ENCODE measurements at places on chromosomes 1 and 21.
A peak's percentile ranks its signal among the peaks of the same experiment; 100 is the strongest.

GRCh38 chr1:7454052-7454815 is 316.9 kb upstream of the VAMP3 start:
- DNase-seq, result no peak

GRCh38 chr21:19608101-19608621 is 1204.6 kb upstream of the TMPRSS15 start:
- DNase-seq, result no peak

DNA sequence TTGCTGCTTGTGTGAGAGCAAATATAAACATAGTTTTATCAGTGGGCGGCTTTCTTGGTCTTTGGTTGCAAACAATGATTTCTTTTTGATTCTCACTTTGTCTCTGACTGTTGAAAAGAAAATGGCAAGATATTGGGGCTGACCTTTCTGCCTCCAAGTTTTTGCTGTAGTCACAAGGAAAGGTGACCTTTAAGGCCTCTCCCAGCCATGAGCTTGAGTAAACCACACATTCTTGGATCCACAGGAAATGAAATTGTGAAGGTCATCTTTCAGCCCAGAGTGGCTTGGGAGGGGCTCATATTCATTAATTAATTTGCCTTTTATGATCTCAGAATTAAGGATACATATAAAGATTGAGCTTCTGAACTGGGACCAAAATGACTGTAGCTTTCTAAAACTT is 241.6 kb downstream of the BACH1 start:
- no peak for DNase-seq

- DNase-seq, result no peak
Observed at GRCh38 chr21:45079351-45079750, 5.0 kb downstream of the ADARB1 start.

DNA sequence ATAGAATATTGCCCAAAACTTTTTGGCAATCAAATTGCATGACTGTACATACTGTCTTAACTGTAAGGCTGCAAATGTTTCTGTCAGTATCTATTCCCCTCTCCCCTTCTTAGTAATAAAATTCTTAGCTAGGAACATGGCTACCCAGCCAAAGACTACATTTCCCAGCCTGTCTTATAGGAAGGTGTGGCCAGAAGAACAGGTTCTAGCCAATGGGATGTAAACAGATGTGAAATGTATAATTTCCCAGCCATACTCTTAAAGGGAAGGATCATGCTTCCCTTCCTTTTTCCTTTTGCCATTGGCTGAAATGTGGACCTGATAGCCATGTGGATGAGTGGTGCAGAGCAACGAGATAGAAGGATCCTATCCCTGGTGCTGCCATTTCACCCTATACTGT is 7.0 kb upstream of the HIVEP3 start:
- DNase-seq, result no peak

GRCh38 chr1:229657993-229658755 is 32.1 kb downstream of the URB2 start:
- DNase-seq, result no peak

- no peak for DNase-seq
Observed at GRCh38 chr1:157147906-157148700, 9.9 kb upstream of the ETV3 start.

- no peak for DNase-seq
Observed at GRCh38 chr1:903721-904271, 19.9 kb upstream of the SAMD11 start.

GRCh38 chr1:67019600-67020136 is 34.3 kb downstream of the SLC35D1 start:
- DNase-seq, result no peak

DNA sequence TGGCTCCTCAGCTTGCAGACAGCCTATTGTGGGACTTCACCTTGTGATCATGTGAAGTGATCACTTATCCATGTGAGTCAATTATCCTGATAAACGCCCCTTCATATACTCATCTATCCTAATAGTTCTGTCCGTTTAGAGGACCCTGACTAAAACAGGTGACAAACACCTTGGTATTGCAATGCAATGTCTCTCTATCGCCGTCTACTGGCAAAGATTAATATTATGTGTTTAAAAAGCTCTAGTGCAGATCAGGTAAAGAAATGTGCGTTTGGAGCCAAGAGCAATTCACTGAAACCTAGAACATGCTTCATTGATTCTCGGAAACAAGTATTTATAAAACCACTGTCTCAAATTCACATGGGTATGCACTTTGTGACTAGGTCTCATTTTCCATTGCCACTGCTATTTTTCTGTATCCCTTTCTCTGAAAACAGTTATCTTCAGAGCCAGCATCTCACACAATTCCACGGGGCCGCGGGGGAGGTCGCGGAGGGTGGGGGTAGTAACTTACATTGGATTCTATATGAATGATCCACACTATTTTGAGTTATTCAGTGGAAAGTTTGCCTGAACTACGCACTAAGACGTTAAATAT is 554.6 kb upstream of the NCAM2 start:
- DNase-seq, result no peak

GRCh38 chr1:243596431-243597062 is 253.5 kb downstream of the AKT3 start:
- peak; percentile 22 for DNase-seq

GRCh38 chr1:185560760-185561159 is 173.4 kb upstream of the HMCN1 start:
- no peak for DNase-seq

DNA sequence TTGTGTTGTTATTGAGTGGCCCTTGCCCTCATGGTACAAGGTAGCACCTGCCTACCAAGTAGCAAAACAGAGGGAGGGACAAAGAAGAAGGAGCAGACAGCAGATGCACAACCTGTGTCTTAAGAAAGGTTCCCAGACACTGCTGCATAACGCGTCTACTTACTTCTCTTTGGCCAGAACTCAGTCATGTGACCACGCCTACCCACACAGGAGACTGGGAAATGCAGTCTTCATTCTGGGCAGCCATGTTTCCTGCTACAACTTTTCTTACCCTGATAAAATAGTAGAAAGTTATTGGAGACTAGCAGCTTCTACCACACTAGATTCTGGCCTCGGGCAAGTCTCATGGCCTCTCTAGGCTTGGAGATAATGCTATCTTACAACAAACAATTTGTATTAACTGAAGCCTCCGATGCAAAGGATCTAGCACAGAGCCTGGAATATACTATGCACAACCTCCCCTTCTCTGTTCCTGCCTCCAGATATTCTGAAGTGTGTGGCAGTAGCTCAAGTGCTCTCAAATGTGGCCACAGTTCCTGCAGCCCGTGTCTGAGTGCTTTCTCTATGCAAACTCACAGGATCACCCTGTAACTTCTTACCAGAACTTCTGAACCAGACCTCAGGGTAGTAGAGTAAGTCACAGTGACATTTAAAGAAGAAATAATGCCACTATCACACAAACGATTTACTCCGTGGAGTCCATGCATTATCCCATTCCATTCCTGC is 34.1 kb upstream of the BTG2 start:
- peak; percentile 72 for DNase-seq

DNA sequence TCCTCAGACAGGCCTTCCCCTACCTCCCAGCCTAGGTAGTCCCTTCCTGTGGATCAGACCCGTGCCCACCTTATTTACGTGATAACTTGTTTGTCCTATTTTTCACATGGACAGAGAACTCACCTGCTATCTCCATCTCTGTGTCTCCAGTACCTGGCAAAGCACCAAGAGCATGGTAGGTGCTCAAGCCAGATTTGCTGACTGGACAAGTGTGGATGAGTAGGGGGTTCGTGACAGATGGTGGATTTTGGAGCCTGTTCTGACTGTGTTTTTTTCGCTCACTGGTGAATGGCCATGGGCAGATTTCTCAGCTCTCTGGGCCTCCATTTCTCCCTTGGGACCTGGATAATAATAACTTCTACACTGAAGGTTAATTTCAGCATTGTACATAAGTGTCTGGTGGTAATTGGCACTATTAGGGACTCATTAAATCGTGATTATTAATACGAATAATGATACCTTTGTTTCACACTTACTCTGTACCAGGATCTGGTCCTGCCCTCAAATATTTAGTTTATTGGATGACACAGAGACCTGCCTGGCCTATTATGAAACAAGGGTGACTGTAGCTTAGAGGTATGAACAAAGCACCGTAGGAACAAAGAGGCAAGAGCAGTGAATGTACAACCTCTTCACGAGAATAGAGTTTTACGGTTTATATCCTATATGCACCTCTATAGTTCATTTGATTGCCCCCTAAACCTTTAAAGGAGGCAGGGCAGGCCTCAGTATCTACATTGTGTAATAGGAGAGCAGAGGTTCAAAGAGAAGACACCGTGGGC is 24.5 kb upstream of the SLC26A9 start:
- DNase-seq, result no peak

GRCh38 chr1:17826165-17826488 is 71.0 kb downstream of the ACTL8 start:
- no peak for DNase-seq

GRCh38 chr21:17429936-17430335 is 82.9 kb upstream of the CXADR start:
- no peak for DNase-seq

DNA sequence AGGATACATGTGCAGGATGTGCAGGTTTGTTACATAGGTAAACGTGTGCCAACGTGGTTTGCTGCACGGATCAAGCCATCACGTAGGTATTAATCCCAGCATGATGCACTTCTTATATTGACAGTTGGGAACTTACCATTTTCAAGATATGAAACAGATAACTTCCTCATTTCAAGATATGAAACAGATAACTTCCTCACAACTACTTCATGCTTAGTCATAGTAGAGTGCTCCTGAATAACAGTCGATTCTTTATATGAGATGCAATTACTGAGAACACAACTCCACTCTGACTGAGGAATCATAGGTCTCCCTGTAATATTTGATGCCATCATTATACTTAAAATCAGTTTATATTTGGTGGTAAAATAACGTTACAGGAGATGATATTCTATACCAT is 1124.3 kb downstream of the AMY1C start:
- no peak for DNase-seq

DNA sequence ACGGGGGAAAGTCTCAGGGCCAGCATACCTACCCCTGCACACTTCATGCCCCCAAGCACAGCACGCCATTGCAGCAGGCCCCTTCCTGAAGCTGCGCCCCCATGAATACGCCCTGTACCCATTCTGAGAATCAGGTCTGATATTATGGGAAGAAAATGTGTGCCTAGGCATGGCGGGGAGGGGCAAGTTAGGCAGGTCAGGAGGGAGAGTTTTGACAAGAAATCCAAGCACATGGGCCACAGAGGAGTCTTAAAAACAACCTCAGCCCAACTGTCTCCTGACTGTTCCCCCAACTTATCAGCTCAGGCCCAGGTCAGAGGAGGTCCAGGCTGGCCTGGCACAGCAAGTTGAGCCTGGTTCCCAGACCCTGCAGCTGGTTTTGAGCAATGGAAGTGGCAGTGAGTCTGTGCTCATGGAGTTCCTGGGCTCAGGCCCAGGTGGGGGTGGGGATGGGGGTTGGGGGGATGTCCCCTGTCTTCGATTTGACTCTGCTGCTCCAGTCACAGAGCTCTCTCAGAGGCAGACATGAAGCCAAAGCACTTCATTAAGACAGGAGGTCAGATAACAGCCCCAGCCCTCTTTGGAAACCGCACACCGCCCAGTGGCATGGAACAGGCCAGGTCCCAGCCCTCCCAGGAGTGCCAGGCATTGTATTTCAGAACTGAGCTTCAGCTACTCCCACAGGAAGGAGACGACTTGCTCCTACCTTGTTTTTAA is 20.6 kb upstream of the BCAR3 start:
- DNase-seq, result no peak

DNA sequence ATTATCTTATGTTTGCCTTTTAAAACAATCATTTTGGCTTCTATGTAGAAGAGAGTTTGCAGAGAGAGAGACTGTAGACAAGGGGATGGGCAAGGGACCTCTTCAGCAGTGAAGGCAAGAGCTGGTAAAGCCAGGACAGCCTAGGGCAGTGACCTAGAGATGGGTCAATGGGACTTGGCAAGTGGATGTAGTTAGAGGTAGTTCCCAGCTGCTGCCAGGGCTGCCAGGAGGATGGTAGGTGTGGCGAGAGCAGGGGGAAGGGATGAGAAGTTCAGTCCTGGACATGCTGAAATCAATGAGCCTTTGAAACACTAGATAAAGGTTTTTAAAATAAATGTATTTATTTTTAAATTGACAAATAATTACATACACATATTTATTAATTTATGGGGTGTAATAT is 6.4 kb upstream of the SPRR5 start:
- DNase-seq, result no peak

DNA sequence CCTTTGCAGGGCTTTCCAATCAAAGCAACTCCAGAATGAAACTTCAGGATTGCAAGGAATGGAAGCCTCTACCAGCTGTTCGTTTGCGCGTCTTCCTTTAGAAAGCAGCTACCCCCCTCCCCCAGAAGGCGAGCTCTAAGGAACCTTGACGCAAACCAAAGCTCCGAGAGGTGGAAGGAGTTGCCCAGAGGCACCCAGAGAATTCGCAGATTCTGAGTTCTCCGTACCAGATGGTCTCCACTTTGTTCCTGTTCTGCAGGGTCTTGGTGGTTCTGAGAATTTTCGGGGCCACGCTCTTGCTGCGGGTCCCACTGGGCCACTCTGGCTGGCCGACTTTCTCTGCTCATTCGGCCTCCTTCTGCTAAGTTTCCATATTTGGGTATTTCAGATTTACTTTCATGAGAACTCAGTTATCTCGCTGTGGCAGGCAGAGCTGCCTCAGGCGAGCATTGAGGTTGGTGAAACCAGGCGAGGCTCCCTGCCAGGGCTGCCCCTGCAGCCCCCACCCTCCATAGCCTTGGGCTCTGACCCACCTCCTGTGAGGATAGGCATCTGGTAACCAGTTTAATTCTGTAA is 801 bp downstream of the TRAF5 start:
- no peak for DNase-seq

GRCh38 chr21:45088729-45089128 is 14.3 kb downstream of the ADARB1 start:
- DNase-seq, result no peak

- DNase-seq, result no peak
Observed at GRCh38 chr1:78171736-78172590, 126.2 kb downstream of the GIPC2 start.

GRCh38 chr1:240171907-240172306 is 80.2 kb downstream of the FMN2 start:
- DNase-seq, result no peak

GRCh38 chr1:16162163-16162822 is 6.4 kb upstream of the EPHA2 start:
- DNase-seq, result peak; percentile 38

DNA sequence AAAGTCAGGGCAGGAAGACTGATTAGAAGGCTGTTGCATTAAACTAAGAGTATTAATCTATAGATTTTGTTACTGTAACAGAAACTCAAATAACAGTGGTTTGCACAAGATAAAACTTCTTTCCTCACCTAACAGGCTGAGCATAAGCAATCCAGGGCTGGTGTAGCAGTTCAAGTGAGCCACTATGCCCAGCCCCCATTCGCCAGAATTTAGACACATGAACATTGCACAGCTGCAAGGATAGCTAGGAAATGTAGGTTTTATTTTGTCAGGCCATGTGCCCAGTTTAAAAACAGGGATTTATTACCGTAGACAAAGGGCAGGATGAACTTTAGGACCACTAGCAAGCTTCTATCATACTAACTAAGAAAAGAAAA is 19.5 kb upstream of the DOCK7 start:
- DNase-seq, result no peak

All from activated CD4-positive, alpha-beta T cell treated with anti-CD3 and anti-CD28 coated beads for 4 hours (primary cell).